GF-D8 (cell line): ENCODE measurements at places on chromosomes 1 and 21.

GRCh38 chr1:185857442-185857841 is 123.3 kb downstream of the HMCN1 start:
- DNase-seq, result no peak

GRCh38 chr1:243500512-243500911 is 244.7 kb downstream of the SDCCAG8 start:
- DNase-seq, result no peak

GRCh38 chr1:45679123-45679522 is 7.2 kb downstream of the GPBP1L1 start:
- no peak for DNase-seq

DNA sequence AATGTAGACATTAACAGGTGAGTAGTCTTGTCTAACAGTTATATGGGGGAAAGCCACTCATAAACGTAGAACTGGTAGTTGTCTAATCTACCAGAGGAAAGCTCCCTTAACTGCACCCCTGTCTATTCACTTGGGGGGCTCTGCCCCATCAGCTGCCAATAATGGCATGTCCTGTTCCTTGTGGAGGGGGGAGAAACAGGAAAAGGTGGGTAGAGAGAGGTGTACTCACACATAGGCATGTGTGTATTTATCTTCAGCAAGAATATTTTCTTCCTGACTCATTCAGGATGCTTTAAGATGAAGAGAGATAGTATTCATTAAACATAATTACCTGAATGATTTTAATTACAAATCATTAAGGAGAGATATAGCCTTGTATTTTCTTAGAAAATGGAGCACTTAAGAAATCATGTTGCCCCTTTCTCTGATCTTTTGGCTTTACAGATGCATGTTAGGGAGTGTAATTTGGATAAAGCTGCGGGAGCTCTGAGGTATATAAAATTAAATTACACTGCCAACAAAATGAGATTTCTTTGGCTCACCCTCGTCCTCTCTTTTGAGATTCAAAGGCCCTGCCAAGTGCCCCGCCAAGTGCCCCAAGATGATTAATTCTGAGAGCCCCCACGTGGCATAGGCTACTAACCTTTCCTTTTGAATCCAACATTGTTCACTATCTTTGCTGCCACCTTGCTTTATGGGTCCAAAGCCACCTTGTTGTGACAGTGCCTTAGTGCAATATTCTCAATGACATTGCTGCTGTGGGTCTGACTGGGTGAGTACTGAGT is 286.3 kb upstream of the LYPLAL1 start:
- DNase-seq, result no peak

GRCh38 chr1:27624467-27625178 is 10.4 kb downstream of the FGR start:
- DNase-seq, result no peak

- DNase-seq, result no peak
Measured at GRCh38 chr1:238982736-238983135, 403.6 kb upstream of the CHRM3 start.

DNA sequence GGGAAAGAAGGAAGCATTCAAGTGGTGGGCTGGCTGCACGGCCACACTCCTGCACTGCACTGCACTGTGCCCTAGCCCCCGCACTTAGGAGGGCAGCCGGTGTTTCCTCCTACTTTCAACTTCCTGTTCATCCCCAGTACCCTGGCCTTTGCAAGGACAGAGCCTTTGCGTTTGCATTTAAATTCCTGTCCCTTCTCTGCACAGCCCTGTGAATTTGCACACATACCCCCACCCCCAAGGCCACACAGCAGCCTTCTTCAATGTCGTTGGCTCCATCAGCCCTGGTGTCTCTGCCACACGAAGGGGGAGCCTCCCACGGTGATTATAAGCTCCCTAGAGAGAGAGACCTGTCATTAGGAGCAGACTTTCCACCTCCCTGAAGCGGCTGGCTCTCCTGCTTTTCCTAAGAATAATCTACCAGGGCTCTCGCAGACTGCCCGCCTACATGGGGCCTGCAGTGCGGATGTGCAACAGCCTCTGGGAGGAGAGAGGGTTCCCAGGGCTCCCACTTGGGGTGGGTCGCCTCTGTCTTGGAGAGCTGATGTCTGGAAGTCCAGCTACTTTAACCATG is 13.2 kb upstream of the SLC45A3 start:
- peak; percentile 34 for DNase-seq

- no peak for DNase-seq
Measured at GRCh38 chr1:179951383-179952144, 3.0 kb upstream of the CEP350 start.

DNA sequence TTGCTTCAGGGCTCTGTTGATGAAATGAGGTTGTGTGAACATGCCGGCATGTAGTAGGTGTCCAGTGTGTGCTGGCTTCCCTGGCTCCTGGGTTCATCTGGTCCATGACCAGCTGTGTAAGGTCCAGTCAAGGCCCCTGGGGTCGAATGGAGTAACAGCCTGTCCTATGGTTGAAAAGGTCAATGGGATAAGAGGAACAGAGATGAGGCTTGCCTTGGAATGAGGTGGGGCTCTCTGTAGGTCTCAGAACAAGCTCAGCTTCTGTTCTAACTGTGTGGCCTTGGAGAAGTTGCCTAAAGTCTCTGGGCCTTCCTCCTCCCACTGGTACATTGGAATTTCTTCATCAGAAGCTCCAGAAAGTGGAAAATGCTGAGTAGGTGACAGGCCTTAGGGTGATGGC is 26.6 kb downstream of the RPS6KA1 start:
- DNase-seq, result no peak
